ENCODE measurements at places on chromosomes 2 and 18. TPM values are rescaled to one million over a fixed set of nuclear protein-coding genes. Genes with fewer than 3 reads are reported as not detected.

DNA sequence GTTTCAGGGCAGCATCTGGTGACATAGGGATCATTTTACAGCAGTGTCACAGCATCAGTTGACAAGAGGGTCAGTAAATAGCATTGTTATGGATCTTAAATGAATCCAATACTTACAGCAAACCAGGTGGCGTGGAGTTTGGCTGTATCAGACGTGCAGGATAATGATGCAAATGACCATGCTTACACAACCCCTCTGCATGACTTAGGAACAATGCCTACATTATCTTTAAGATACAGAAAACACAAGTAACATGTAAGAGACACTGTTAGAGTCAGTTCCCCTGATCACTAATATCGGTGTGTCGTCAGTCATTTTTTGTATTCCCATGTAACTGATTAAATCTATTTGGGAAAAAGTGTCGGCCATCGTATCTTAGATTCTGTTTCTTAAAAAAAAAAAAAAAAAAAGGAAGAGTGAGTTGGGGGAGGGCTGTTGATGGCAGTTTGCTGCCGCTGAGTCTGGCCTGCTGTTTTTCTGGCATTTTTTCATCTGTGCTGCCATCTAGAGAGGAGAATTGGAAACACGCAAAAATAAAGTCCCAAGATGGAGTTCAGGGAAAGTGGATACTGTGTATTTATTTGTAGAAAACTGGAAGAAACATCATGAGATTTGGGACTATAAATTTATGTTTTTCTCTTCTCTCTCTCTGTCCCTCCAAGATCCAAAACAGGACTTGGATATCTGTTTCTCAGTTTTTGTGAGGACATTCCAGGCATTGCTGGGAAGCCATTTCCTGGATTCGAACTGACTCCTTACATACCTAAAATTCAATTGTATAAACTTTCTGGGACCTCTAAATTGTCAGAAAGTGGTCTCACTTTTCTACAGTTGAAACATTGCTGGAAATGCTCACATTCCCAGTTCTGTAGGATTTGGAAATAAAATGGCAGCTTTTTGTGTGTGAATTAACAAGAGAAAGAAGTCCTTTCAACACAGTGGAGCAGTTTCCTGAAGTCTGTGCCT is 60.3 kb upstream of the AGPS start:
- DNase-seq, result peak; percentile 64

GRCh38 chr2:134269972-134270735 is 16.3 kb downstream of the MGAT5 start:
- no peak for DNase-seq

GRCh38 chr2:67448648-67449047 is 51.5 kb downstream of the ETAA1 start:
- no peak for DNase-seq

DNA sequence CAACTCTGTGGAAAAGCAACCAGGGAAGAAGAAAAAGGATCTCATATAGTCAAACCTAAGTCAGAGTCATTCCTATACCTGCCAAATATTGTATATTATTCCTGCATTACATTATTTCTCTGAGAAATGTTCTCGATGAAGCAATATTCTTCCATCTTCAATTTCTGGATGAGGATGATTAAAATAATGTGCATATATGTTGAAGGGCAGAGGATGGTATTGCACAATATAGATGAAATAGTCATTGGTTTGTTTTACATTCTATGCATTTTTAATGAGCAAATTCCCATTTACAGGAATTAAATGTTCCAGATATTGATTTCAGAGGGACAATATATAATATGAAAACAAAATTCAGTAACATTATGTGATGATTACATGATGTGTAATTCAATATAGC is 545.2 kb downstream of the STK39 start:
- no peak for DNase-seq

DNA sequence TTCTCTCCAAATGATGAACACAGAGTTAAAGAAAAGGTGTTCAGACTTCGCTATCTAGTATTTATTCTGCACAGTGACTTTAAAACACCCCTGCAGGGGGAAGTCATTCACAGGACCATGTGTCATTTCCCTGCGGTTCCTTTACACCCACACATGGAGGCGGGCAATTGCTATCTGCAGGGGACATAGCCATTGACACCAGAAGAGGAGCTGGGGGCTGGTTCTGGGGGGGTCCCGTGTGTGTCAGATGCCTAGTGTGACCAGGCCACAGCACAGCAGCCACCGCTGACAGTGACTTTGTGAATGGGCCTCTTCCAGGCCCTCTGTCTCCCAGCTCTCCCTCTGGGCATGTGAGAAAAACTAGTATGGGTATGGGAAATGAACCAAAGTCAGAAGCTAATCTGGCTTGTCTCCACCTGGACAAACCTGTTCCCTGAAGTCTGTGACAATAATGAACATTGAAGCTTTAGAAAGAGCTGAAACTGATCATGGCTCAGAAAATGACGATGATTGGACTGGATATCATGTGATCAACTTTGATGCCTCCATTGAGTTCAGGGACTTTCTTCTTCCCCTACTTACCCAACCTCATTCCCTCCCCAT is 7.5 kb upstream of the GBX2 start:
- no peak for DNase-seq

DNA sequence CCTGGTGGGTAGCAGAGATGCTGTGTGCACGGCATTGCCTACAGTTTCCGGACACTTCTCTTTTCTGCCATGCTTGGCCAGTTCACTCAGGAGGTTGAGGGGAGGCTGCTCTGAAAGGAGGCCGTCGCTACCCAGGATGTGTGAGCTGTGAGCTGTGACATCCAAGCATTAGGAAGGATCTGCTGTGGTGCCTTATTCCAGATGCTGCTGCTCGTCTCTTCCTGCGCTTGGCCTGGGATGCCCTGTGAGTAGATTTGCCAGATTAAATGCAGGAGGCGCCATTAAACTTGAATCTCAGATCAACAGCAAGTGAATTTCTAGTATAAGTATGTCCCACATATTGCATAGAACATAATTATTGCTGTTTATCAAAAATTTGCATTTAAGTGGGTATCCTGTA is 124.2 kb upstream of the SIX3 start:
- no peak for DNase-seq

DNA sequence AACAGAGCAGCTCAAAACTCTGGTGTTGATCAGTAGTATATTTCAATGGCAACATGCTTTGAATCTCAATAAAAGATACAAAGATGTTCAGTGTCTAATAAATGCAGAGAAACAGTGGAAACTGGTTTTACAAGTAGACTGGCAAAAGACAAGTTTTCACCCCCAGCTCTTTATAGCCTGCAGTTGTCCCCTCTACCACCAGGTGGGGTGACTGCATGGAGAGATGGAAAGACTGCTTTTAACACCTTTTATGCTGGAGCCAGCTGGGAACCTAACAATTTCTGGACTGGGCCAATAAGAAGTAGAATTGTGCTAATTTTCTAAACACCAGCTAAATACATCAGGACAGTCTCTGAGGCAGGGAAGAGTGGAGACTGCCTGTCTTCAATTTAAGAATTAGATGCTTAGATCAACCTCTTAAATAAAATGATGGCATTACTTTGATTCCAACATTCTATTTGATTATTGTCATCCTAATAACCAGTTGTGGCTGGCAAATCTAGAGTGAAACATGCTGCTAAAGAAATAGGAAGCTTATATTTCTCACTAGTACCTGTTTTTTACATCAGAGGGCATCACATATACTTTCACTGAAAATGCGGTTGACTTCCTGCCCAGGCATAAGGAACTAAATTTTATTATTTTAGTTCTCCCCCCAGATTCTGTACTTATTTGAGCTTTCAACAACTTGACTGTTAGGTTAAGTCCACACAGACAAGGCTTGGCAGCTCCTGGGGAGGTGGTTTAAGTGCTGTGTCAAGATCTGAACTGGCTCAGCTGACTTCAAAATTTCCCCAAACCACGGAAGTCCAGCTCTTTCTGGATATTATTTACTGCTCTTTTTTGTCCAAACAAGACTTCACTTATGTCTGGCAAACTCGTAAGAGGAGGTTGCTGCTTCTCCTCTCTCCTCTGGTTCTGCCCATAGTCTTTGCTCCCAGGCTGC is 140.5 kb downstream of the TPGS2 start:
- peak; percentile 75 for DNase-seq

- peak; percentile 21 for DNase-seq
Measured at GRCh38 chr2:43207553-43208300, 18.7 kb downstream of the ZFP36L2 start.

The RESP18 gene
- not detected for total RNA-seq

The TMEM87B gene
- total RNA-seq, result 56.7 TPM

The TDRD15 gene
- not detected for total RNA-seq

The SALL3 gene
- not detected for total RNA-seq

Data from colonic mucosa (tissue), 4 donors.